ENCODE measurements at places on chromosomes 5 and 9.

DNA sequence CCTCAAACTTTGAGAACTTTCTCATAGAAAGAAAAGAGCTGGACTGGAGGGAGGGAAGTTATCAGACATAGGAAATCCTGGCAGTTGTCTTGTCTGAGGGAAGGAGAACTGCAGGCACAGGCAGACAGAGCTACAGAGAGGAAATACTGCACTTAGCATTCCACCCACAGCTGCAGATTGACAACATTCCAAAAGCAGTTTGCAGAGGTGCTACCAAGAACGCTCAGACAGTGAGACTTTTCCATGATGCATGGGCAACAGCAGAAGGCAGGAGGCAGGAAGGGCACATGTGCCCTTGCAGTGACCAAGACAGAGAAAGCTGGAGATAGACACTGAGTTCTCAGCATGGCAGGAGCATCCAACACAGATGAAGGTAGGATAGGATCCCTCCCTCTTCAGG is 327.5 kb upstream of the ZNF462 start:
- no peak for DNase-seq

GRCh38 chr5:93252165-93252564 is 328.9 kb downstream of the NR2F1-AS1 start:
- no peak for DNase-seq

- DNase-seq = no peak
Observed at GRCh38 chr9:109019420-109019819, 6.1 kb upstream of the CTNNAL1 start.

DNA sequence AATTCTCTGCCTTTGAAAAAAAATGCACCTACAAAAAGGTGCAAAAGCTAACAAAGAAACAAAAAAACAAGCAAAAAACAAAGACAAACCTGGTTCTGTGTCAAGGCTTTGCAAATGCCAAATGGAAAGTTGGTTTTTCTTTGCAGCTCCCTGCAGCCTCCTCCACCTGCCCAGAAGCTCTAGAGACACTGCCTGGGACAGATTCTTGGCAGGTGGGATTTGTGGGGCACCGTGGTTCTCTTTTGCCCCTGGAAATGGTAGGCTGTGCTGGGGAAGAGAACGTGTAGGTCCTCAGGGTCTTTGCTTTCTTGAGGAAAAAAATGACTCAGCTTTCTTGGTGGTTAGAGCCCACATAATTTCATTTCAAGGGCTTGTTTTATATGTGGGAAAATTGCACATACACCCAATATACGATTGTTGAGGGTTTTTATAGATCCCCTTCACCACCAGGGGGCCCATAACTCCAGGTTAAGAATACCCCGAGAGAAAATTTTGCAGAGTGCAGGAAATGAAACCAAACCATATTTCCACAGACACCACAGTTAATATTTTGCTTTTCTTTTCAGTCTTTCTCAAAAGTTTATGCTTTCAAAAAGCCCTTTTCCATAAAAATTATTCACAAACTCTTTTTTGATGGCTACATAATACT is 58.7 kb downstream of the NXNL2 start:
- peak; percentile 53 for DNase-seq

DNA sequence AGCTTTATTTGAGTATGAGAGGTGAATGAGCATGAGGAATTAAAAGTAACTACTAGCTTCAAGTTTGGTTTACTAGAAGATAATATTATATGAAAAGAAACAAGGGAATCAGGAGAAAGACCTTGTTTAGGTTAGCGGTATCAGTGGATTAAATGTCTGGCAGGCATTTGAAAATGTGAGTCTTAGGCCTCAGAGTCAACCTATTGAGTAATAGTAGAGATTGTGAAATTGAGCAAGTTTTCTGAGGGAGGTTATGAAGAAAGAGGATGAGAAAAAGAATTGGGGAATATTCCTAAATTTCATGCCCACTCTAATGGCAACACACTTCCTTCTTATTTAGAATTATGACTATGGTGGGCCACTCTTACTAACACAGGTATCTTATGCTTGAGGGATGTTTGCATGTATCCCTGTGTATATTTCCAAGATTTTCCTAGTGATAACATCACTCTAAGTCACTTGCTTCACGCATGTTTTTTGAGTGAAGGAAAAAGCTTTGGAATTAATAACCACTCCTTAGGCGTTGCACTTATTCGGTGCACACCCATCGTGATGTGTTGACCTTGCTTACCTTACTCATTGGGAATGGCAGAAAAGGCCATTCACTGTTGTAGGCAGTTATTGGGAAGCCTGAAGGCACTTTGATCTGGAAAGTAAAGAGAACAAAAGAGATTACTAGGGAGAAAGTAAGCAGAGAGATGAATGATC is 8.2 kb upstream of the ELL2 start:
- DNase-seq = no peak

- DNase-seq = no peak
Observed at GRCh38 chr9:134466869-134467616, 140.8 kb downstream of the RXRA start.

DNA sequence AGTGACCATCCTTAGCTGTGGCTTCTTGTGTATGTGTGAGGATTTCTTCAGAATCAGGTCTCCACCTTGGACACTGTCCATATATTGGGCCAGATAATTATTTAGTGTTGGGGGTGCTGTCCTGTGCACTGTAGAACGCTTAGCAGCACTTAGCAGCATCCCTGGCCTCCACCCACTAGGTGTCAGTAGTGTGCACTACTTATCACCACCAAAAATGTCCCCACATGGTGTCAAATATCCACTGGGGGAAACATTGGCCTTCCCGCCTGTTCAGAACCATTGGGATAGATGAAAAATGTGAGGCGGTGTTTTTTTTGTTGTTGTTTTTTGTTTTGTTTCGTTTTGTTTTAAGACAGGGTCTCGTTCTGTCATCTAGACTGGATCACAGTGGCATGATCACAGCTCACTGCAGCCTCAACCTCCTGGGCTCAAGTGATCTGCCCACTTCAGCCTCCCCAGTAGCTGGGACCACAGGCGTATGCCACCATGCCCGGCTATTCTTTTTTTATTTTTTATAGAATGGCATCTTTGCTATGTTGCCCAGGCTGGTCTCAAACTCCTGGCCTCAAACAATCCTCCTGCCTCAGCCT is 67.7 kb downstream of the TENT4A start:
- peak; percentile 29 for DNase-seq

DNA sequence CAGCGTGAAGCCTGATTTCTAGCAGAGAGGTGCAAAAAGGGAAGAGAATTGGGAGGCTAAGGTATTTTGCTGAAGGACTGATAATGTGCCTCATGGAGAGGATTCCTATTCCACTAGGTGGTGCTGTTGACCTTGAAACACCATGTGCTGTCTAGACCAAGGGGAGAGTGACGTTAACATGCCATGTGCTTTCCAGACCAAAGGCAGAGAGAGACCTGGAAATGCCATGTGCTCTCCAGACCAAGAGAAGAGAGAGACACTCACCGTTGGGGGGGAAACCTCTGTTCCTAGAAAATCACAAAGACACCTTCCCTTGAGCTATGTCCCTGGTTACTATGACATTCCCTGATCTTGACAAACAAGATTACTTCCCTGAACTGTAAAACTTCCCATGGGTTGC is 286.0 kb upstream of the TUSC1 start:
- no peak for DNase-seq

- DNase-seq = no peak
Observed at GRCh38 chr9:114343471-114344187, 14.0 kb downstream of the ORM2 start.

DNA sequence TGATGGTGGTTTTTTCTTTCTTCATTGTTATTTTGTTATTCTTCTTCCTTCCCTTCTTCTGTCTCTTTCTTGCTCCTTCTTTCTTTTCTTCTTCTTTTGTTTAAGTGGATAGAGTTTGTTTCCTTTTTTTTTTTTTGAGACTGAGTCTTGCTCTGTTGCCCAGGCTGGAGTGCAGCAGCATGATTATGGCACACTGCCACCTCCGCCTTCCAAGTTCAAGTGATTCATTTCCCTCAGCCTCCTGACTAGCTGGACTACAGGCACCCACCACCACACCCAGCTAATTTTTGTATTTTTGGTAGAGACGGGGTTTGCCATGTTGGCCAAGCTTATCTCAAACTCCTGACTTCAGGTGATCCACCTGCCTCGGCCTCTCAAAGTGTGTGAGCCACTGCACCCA is 40.3 kb downstream of the JAK2 start:
- DNase-seq = no peak

DNA sequence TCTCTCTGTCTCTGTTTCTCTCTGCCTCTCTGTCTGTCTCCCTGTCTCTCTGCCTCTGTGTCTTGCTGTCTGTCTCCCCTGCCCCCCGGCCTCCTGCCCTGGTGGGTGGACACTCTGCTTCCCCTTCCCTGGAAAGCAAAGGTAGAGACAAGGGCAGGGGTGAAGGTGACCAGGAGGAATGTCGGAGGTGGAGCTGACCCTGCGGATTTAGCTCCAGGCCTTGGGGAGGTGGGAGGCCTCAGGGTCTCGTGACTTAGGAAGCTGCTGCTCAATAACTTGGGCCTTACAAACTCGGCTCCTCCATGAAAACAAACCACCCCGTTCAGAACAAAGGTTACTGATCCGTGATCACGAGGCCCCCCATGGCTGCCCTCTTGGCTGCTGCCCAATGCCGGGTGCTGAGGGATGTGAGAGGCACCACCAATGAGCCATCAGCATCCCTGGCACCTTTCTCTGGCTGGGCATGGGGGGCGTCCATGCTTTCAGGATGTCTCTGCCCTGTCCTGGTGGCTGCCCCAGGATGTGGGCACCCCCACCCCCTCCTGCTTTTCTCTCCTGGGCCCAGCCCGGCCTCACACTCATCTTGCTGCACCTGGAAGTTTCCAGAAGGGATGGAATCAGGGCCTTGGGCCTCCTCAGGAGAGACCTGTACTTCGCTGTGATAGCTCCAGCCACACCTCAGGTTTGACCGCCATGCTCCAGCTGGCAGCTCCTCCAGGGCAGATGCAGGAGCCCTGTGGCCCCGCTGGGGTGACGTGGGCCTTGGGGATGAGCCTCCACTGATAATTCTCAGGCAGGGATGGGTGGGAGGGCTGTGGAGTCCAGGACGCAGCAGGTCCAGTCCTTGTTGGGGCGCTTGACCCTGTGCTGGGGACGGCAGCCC is 14.8 kb upstream of the SLC6A19 start:
- DNase-seq = no peak

DNA sequence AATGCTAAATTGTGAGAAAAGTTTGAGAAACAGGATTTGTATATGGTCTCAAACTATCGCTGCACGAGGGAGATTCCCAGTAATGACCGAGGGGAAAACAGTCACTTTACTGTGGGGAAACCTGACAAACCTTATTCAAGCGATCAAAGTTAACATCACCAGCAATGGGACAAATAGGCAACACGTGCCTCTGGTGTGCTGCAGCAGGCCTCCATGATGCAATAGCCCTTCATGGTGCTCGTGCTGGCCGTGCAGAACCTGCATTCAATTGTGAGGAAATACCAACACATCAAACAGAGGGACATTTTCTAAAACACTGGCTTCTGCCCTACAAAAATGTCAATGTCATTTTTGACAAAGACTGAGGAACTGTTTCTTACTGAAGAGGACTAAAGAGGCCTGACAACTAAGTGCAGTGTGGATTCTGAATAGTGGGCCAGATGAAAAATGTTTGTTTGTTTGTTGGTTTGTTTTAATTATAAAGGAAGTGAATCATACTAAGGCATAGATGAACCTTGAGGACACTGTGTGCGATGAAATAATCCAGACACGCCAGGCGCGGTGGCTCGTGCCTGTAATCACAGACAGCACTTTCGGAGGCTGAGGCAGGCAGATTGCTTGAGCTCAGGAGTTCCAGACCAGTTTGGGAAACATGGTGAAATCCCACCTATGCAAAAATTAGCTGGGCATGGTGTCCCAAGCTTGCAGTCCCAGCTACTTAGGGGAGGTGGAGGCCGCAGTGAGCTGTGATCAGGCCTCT is 17.6 kb upstream of the MARCHF6 start:
- no peak for DNase-seq

DNA sequence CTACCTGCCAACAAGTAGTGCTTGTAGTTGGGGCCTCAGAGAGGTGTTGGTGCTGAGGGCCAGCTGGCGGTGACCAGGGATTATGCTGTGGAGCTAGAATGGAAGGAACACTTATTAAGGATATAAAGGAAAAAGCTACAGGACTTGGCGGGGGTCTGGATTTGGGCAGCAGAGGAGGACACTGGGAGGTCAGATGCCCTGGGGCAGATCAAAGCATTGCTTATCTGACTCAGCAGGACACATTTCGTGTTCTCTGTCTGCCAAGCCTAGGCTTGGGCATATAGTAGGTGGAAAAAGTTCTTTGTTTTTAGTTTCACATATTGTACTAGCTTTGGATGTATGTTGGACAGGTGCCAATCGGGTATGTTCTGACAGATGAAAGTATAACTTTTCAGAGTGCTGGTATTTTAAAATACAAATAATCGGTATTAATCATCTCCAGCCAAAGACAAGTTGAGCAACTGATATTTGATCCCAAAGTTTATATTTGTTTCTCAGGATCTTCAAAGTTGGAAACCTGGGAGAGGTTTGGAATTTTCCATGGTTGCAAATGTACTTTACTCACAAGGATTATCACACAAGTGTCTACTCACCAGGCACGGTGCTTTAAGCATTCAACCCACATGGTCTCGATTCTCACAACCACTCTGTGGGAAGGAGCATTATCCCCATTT is 69.4 kb downstream of the IQGAP2 start:
- DNase-seq = peak; percentile 19

GRCh38 chr5:44619875-44620610 is 188.7 kb upstream of the MRPS30 start:
- DNase-seq = no peak

DNA sequence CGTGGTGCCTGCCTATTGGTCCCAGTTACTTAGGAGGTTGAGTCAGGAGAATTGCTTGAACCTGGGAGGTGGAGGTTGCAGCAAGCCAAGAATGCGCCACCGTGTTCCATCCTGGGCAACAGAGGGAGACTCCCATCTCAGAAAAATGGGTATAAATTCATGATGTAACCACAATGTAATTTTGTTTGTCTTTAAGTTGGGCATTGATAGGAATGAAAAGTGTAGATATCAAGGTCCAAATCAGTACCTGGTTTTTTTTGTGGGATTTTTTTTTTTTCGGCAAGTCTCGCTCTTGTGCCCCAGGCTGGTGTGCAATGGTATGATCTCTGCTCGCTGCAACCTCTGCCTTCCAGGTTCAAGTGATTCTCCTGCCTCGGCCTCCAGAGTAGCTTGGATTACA is 7.4 kb downstream of the NPM1 start:
- DNase-seq = no peak

DNA sequence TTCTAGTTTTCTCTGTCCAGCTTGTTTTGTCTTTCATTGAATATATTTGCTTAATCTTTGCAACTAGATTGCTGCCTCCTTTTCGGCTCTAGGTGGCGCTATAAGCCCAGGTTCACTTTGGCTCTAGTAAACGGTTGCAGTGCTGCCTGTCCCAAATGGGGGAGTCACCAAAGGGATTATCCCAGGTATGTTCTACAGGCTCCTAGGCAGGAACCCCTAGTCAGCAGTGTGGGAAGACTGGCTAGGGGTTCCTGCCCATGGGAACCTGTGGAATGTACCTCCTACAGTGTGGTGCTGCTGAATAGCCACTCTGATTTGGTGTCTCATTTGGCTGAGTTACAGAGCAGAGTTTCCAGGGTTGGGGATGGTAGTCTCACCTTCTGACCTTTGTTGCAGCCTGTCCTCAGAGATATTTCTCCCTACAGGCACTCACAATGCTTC is 85.2 kb downstream of the ARSB start:
- DNase-seq = peak; percentile 11
